Activated T-helper 2 cell treated with anti-CD3 and anti-CD28 coated beads, Interferon-gamma antibody, Interleukin-2, Interleukin-4, amounts not matched to agents 10 μg/mL and 5 μg/mL and 100 μg/mL, durations not matched to agents 14 hours and 24 hours and 36 hours (primary cell): ENCODE measurements at places on chromosomes 13 and 19. TPM values are rescaled to one million over a fixed set of nuclear protein-coding genes. Genes with fewer than 3 reads are reported as not detected.
A peak's percentile ranks its signal among the peaks of the same experiment; 100 is the strongest.

- no peak overlapping the region for H3K4me3 ChIP-seq
- no peak overlapping the region for H3K27ac ChIP-seq
- DNase-seq = no peak
- H3K27me3 ChIP-seq = no peaks in the 10 kb centered on the region
These were observed 36.4 kb upstream of the IGSF23 start for GRCh38 chr19:44576843-44577565.

DNA sequence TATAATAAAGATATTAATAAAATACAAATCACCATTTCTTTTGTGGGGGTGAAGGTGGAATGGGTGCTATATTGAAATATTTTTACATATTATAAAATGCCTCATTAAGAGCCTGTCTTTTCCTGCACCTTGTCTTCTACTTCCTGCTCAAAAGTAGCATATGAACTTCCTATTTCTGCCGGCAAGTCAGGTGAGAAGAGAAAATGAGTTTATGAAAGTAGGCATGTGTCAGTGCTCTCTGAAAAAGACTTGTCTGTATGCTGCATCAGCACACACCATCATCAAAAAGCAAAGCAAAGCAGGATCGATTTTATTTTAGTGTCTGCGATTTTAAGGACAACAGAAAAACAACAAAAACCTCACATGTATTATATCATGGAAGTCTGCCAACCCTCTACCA, 114.2 kb downstream of the RAP2A start:
- H3K4me1 ChIP-seq = no peaks in the 10 kb centered on the region
- H3K36me3 ChIP-seq = no peaks in the 10 kb centered on the region
- no peak overlapping the region for H3K4me3 ChIP-seq
- DNase-seq = no peak
- no peaks in the 10 kb centered on the region for H3K27me3 ChIP-seq

DNA sequence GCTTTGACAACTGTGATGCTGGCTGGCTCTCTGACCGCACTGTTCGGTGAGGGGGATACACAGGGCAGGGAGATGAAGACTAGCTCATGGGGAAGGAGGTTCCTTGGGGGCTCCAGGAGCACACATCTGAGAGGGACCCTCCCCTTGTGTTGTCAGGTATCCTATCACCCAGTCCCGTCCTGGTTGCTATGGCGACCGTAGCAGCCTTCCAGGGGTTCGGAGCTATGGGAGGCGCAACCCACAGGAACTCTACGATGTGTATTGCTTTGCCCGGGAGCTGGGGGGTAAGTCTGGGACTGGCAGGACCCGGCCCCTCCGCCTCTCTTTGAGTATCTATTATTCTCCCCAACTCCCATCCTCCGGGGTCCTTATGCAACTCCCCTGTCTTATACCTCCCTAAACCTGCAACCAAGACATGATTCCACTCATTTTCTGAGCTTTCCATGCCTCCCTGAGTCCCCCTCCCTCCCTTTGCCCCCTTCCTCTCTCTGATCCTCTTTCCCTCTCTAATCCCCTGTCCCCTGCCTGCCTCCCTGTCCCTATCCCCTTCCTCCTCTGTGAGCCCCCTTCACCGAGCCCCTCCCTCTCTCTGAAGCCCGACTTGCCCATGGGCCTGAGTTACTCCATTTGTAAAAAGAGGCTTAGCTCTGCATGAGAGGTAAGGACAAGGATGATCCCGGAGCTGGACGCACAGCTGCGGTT, 12.5 kb downstream of the NCAN start:
- no peaks in the 10 kb centered on the region for H3K4me1 ChIP-seq
- H3K27me3 ChIP-seq = peaks cover 11% of the 10 kb centered on the region
- no peak overlapping the region for H3K27ac ChIP-seq
- peak overlapping the region; percentile 54 for H3K4me3 ChIP-seq
- no peaks in the 10 kb centered on the region for H3K36me3 ChIP-seq

GRCh38 chr13:49935171-49936074, 717 bp downstream of the SPRYD7 start:
- H3K27me3 ChIP-seq = peaks cover 3% of the 10 kb centered on the region
- no peaks in the 10 kb centered on the region for H3K36me3 ChIP-seq
- H3K4me3 ChIP-seq = peak overlapping the region; percentile 85
- peak; percentile 23 for DNase-seq

- H3K27ac ChIP-seq = no peak overlapping the region
- H3K4me3 ChIP-seq = no peak overlapping the region
- no peaks in the 10 kb centered on the region for H3K27me3 ChIP-seq
- no peaks in the 10 kb centered on the region for H3K4me1 ChIP-seq
- H3K36me3 ChIP-seq = no peaks in the 10 kb centered on the region
- DNase-seq = no peak
These were observed 1766.9 kb downstream of the SLITRK1 start for GRCh38 chr13:82115391-82115790.

DNA sequence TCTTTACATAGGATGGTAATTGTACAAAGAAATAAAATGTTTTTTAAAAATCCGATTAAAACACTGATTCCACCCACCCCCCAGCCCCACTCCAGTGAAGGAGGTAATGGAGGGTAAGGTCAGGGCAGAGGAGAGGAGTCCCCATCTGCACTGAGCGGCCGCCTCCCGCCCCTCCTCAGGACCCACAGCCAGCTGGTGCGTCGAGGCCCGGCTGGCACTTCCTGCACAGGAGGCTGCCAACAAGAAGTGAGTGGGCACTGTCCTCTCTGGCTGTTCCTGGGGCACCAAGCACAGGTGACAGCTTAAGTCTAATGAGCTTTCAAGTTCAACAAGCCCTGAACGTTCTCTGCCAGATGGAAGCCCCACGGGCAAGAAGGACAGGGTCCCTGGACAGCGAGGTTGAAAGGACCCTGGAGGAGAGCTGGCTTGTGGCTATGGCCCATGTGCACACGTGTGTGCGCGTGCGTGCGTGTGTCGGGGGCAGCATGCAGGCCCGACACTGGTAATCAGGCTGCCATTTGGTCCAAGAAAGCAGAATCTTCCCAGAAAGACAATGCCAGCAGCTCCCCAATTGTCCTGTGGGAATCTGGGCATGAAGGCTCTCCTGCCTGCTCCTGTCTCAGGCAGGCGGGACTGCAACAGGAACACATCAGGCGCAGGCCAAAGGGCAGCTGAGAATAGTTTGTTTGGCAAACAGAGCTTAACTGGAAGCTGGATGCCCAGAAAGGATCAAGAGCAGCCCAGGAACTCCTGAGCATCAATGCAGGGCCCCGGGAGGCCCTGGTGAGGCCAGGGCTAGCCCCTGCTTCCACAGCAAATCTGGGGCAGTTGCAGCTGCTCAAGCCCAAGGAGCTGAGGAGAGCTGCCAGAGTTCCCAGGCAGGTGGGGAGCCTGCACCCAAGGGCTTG, 15.1 kb upstream of the EPHX3 start:
- no peaks in the 10 kb centered on the region for H3K4me1 ChIP-seq
- no peak overlapping the region for H3K27ac ChIP-seq
- no peaks in the 10 kb centered on the region for H3K27me3 ChIP-seq

GRCh38 chr19:31448221-31448657, 99.0 kb upstream of the TSHZ3 start:
- H3K27me3 ChIP-seq = no peaks in the 10 kb centered on the region
- no peak overlapping the region for H3K27ac ChIP-seq

- H3K36me3 ChIP-seq = peaks cover 51% of the 10 kb centered on the region
- DNase-seq = no peak
- H3K27me3 ChIP-seq = no peaks in the 10 kb centered on the region
- no peaks in the 10 kb centered on the region for H3K4me1 ChIP-seq
- H3K27ac ChIP-seq = no peak overlapping the region
These were observed 13.1 kb upstream of the SLC25A42 start for GRCh38 chr19:19050731-19051130.

DNA sequence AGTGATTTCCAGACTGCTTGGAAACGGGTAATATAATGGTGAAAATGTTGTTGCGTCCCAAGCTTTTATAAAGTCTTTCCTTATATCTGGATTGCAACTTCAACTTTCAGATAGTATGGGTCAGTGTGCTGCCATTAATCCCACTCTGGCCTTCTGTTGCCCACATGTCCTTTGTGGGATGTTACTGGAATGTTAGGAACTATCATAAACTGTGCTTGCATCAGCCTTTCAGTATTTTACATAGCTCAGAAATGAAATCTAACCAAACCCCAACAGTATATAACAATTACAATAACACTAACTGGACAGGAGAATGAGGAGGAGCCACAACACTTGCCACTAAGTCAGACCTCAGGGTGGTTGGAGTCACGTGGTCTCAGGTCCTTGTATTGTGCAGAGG, 78.9 kb downstream of the LNX2 start:
- H3K27me3 ChIP-seq = no peaks in the 10 kb centered on the region
- DNase-seq = no peak
- no peaks in the 10 kb centered on the region for H3K4me1 ChIP-seq
- H3K4me3 ChIP-seq = no peak overlapping the region

GRCh38 chr19:10920288-10920655, 8.2 kb downstream of the YIPF2 start:
- no peaks in the 10 kb centered on the region for H3K27me3 ChIP-seq
- no peak overlapping the region for H3K4me3 ChIP-seq
- H3K36me3 ChIP-seq = peaks cover 28% of the 10 kb centered on the region
- H3K27ac ChIP-seq = no peak overlapping the region
- no peaks in the 10 kb centered on the region for H3K4me1 ChIP-seq

The LENG9 gene
- total RNA-seq = 7.5 and 8.1 TPM in 2 replicates

The TBXA2R gene
- total RNA-seq = 0.09 and 0.14 TPM in 2 replicates

The THSD8 gene
- 28.6 and 29.8 TPM in 2 replicates for total RNA-seq

The MAST3 gene
- total RNA-seq = 16.6 and 17.2 TPM in 2 replicates

The ZNF470 gene
- total RNA-seq = 2.1 and 3.3 TPM in 2 replicates

The SMIM17 gene
- total RNA-seq = not detected in 2 replicates

The ENOX1 gene
- 0.18 TPM in 1 of 2 replicates, not detected in the other for total RNA-seq

The SMIM24 gene
- total RNA-seq = 0.51 and 0.84 TPM in 2 replicates

The CRX gene
- total RNA-seq = not detected in 2 replicates

The SYT5 gene
- total RNA-seq = 0.23 TPM in 1 of 2 replicates, not detected in the other
